ENCODE measurements at places on chromosomes 4 and X.

DNA sequence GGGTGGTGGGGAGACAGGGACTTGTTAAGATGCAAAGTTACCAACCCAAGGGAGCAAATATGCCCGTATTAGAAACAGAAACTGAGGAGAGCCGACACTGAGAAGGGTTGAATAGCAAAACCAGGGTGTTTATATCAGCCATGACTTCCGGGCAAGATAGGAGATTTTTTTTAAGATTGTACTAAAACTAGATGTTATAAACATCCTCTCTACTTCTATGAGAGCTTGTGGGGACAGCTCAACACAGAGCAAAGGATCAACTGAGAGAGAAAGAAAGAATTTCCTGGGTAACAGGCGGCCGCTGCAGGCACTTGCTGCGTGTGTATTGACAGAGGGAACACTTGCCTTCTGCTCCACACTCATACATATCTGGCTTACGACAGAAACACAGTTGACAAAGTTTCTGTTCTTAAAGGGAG is 49.1 kb upstream of the FBXW7 start:
- no peak for DNase-seq

GRCh38 chr4:124947622-124948265 is 235.2 kb upstream of the ANKRD50 start:
- DNase-seq = no peak

DNA sequence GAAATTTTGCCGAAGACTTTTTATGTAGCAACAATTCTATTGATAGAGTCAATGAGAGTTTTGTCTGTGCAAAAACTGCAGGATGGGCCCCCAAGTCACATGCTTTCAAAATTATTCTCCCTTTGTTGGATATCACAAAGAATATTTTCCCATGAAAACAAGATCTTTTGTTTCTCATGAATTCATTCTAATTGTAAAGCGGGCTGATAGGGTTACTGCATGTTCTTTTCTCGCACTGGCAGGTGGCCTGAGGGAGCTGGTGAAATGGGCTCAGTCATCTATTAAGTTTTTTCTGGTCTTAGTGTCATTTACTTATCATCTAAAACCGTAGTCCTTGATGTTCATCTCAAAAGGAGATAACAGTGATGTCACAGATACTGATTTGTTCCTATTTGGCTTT is 44.2 kb downstream of the MID1IP1 start:
- DNase-seq = no peak

DNA sequence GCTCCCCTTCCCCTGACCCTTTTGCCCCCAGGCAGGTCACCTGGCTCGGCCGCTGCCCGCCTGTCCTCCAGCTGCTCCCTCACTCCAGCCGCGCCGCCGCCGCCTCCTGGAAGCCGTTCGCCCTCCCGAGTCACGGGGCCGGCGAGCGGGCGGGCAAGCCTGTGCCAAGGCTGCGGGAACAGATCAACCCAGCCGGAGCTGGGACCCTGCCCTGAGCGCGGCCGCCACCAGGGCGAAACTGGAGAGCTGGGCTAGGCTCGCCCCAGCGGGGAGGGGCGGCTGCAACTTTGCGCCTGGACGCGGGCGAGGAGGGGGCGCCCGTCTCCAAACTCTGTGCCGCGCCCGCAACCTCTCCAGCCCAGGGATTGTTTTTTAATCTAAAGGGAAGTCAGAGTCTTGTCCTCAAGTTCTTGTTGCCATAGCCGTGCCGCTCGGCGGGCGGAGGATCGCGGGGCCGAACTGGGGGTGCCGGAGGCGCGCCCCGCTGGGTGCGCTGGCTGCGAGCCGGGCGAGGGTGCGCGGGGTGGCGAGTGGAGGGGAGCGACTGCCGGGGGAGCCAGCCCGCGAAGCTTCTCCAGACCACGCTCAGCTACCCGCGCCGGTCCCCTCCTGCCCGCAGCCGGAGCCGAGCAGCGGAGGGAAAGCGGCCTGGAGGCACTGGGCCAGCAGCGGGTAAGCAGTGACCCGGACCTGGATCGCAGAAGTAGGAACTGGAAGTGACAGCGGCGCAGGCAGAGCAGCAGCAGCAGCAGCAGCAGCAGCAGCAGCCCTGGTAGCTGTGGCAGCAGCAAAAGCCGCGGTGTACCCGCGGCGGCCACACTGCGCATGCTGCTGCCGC is 13.4 kb downstream of the ARHGEF6 start:
- DNase-seq = peak; percentile 88

DNA sequence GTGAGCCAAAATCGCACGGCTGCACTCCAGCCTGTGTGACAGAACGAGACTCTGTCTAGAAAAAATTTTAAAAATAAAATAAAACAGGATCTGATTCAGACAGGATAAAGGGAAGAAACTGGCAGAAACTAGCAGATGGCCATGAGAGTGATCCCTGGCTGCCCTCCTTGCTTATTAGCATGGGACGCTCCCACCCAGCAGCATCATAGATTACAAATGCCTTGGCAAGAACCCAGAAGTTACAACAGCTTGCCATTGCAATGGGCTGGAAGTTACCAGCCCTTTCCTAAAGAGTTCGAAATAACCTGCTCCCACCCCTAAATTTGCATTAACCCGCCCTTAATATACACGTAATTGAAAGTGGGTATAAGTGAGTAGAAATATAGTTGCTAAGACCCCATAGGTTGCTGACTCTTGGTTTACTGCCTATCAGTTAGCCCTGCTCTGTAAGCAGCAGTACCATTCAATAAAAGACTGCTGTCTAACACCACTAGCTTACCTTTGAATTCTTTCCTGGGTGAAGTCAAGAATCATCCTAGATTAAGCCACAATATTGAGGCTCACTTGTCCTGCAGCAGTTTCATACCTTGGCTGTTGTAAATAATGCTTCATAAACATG is 9.1 kb upstream of the XAGE2 start:
- DNase-seq = peak; percentile 16

GRCh38 chr4:90127706-90128345 is 632 bp downstream of the CCSER1 start:
- peak; percentile 49 for DNase-seq

DNA sequence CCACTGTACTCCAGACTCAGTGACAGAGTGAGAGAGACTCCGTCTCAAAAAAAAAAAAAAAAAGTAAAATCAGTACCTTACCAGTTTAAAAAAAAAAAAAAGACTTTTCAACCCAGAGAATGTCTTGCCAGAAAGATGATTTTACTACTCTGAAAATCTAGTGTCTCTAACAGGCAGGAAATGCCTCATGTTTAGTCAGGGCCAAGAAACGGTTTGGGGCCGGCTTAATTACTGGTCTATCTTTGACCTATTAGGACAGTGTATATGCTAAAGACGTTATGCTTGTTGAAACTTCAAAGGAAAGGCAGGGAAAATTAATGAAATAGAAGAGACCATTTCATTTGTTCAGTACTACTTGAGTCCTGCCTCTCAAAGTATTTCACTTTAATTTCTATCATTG is 9.9 kb downstream of the BEND4 start:
- DNase-seq = no peak

DNA sequence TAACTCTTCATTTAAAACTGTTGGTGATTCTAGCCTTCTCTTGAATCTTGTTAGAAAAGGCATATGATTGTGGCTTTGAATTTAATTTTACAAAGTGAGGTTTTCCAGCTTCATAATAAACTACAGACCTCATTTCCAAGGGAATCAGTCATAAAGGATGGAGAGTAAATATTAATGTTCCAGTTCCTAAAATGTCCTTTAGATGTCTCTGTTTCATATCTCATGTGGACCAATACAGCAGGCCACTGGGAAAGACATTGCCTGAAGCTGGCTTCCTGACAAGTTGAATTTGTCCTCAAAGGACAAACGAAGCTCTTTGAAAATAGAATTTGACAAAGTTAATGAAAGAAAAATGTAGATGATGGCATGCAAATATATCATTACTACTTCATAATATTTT is 125.4 kb downstream of the ZNF330 start:
- DNase-seq = peak; percentile 81

GRCh38 chr4:20773144-20773997 is 73.1 kb downstream of the PACRGL start:
- DNase-seq = peak; percentile 70

Data from muscle of back (tissue), 13 donors.